Activated T-helper 1 cell treated with Interleukin-2 at 50 U/mL for 16 hours (primary cell): ENCODE measurements at places on chromosomes 5 and 9.

- DNase-seq: no peak
Measured at GRCh38 chr5:150114773-150115408, 28.5 kb upstream of the CSF1R start.

DNA sequence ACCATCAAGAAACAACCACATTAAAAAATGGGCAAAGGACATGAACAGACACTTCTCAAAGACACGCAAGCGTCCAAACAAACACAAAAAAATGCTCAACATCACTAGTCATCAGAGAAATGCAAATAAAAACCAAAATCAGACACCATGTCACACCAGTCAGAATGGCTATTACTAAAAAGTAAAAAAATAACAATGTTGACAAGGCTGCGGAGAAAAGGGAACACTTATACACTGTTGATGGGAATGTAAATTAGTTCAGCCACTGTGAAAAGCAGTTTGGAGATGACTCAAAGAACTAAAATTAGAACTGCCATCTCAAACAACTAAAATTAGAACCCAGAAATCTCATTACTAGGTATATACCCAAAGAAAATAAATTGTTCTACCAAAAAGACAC lies 80.4 kb downstream of the CAAP1 start:
- no peak for DNase-seq

GRCh38 chr9:69861011-69861410 lies 40.4 kb downstream of the CFAP95 start:
- no peak for DNase-seq

GRCh38 chr5:10111571-10111970 lies 138.1 kb downstream of the ATPSCKMT start:
- DNase-seq: no peak

DNA sequence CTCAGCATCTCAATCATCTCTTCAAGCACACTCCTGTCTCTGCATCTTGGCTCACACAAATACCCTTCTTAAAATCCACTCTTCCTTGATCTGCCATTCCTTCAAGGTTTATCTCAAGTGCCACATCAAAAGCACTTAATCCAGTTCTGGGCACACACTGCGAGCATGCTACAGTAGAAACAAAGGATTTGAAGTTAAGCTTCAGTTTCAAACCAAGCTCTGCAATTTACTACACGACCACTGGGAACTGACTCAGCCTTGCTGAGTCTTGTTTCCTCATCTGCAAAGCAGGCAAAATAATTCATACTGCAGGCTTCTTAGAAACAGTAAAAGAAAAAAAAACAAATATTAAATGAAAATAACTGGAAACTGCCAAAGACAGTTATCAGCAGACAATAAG lies 50.5 kb upstream of the CTNNAL1 start:
- DNase-seq: no peak

DNA sequence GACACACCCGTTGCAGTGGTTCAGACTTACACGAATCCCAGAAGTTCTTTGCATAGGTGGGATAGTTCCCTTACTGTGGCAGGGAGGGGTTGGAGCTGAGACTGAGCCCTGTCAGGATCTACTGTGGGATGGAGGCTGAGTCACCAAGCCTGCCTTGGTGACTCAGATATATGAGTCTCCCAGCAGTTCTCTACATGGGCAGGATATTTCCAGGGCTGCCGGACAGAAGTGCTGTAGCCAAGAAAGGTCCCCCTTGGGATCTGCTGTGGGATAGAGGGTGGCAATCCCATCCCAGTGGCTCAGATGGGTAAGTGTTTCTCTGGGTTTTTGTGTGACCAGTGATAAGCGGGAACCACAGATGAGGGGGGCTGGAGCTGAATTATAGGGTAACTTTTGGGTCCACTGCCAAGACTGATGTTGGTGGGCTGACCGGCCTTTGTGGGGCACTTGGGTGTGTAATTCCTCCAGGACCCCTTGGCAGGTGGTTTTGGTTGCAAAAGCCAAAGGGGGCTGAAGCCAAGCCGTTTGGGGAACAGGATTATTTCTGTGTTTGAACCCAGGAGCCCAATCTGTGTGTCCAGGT lies 18.7 kb downstream of the XRCC4 start:
- DNase-seq: no peak

GRCh38 chr5:176882567-176882903 lies 16.6 kb downstream of the HK3 start:
- DNase-seq: no peak

DNA sequence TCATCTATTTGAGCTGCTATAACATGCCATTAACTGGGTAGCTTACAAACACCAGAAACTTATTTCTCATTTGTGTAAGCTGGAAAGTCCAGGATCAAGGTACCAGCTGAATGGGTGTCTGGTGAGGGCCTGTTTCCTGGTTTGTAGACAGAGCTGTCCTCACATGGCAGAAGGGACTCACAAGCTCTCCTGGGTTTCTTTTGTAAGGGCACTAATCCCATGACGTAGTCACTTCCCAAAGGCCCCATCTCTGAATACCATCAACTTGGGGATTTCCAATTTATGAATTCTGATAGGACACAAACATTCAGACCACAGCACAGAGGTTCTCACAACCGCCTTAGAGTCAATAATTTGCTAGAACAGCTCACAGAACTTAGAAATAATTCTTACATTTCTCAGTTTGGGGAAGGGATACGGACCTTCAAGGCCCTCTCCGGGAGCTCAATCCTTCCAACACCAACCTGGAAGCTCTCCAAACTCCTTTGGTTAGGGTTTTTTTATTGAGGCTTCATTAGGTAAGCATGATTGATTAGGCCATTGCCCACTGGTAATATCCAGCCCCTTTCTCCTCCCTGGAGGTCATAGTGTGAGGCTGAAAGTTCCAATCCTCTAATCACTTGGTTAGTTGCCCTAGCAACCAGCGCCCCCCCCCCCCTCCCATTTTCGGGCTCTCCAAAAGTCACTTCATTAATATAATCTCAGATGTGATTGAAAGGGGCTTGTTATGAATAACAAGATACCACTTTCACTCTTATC lies 7.6 kb upstream of the DNAJA1 start:
- no peak for DNase-seq

- no peak for DNase-seq
Measured at GRCh38 chr5:177132136-177133095, 1.2 kb upstream of the NSD1 start.

GRCh38 chr9:12230708-12231107 lies 462.5 kb upstream of the TYRP1 start:
- no peak for DNase-seq

GRCh38 chr9:131733541-131734061 lies 6.3 kb downstream of the RAPGEF1 start:
- DNase-seq: no peak

DNA sequence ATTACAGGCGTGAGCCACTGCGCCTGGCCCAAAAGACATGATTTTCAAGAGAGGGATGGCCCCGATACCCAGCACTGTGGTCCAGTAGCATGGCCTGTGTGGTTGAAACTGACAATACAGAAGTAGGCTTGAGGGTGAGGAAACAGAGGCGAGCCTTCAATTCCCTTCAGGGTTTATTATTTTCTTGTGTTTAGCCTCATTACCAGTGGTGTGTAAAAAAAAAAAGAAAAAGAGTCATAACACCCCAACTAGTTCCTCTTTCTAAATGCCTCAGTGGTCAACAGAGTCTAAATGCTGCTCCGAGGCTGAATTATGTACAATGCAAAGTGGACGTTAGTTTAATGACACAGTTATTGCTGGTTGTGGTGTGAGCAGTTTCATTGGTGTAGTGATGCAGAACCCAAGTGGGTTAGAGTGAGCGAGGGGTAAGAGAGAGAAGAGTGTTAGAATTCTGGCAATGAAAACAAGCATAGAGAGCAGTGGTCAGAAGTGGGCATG lies 58.8 kb downstream of the SNX30 start:
- no peak for DNase-seq

DNA sequence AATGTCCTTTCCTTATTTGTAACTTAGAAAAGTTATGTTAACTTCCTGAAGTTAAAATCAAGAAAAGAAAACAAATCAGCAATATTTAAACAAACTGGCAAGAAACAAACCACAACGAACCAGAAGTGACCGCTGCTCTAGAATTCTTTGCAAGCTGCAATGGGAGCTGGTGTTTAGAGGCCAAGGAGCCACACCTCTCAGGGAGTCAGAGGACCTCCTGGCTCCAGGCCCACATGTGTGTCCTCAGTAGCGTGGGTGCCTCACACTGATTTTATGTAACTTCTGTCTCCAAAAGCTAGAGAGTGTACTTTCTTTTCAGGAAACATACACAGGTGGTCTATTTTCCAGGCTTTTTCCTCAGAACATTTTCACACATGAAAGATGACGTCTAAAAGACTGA lies 100.4 kb downstream of the IRX2 start:
- DNase-seq: no peak

GRCh38 chr5:10632110-10632761 lies 68.4 kb downstream of the ANKRD33B start:
- no peak for DNase-seq

DNA sequence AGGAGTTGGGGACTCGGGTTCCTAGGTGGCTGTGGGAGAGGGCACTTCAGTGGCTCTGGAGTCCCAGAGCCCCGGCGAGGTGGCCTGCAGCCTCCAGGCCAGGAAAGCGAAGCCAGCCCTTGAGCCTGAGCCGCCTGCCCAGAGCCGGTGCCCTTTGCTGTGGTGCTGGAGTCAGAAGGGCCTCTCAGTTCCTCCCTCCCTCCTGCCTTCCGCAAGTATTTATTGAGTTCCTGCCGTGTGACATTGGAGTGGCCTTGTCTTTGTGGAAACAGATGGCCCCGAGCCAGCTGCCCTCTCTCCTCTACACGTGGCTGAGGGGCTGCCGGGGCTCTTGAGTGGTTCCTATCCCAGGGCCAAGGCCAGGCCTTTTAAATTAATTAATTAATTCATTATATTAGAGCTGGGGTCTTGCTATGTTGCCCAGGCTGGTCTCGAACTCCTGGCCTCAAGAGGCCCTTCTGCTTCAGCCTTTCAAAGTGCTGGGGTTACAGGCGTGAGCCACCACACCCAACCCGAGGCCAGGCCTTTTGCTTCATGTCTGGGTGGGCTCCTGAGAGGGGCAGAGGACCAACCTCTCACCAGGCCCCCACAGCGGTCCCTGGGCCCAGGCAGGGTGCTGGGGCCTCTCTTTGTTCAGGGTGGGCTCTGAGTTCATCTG lies 45.6 kb upstream of the IER5L start:
- DNase-seq: no peak

- DNase-seq: no peak
Measured at GRCh38 chr5:9054322-9054721, 491.6 kb downstream of the SEMA5A start.
